ENCODE measurements at places on chromosomes 16 and 17.

- no peak for DNase-seq
Measured at GRCh38 chr16:5451641-5452040, 354.0 kb upstream of the EEF2KMT start.

- no peak for DNase-seq
Measured at GRCh38 chr16:68049449-68049848, 26.4 kb downstream of the DUS2 start.

DNA sequence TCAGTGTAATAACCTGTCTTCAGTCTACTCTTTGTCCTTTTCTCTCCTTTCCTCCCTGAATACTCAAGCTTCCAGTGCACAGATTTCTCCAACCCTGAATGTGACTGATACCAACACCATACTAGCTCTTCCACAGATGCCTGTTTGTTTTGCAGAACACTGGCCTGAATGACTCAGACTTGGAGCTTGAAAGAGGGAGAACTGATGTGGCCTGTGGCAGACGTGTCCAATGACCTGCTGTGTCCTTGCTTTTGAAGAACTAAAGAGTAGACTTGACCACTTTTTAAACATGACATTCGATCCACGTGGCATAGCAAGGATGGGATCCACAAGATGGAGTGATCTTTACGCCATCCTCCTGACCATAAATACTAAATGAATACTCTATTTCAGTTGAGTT lies 361.0 kb downstream of the WWOX start:
- DNase-seq, result no peak

- DNase-seq, result no peak
Measured at GRCh38 chr16:87593710-87594258, 8.5 kb upstream of the JPH3 start.

DNA sequence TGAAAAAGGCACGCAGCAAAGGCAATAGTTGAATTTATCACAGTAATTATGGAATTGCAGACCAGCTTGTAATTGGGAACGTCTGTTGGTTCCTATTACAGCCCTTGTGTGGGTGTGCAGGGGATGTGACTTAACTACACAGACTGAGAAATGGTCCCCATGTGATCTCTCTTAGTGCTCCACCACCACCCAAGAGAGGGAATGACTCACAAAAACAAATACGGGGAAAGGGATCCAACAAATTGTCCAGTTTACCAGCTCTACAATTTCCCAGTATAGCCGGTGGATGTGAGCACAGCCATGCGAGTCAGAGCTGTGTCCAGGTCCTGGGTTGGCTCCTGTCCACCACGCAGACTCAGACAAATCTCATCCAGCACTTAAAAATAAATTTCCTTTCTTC lies 337.9 kb downstream of the GRIN2A start:
- no peak for DNase-seq

DNA sequence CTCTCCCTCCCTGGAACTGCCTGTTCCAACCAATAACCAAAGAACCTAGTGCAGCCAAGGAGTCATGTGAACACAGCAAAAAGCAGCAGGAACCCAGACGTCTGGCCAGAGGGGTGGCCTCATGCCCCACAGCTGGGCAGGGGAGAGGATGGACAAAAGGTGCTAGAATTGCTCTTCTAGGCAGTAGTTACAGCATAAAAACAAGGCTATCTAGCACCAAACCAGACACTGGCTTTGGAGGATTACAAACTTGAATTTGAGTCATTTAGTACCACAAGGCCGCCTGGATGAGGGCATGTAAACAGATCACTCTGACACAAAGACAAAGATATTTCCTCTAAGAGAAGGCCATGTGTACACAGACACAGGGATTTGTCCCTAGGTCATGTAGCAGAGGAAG lies 423.3 kb upstream of the MAF start:
- DNase-seq, result no peak

- DNase-seq, result no peak
Measured at GRCh38 chr17:17109256-17109655, 67.0 kb downstream of the MPRIP start.

DNA sequence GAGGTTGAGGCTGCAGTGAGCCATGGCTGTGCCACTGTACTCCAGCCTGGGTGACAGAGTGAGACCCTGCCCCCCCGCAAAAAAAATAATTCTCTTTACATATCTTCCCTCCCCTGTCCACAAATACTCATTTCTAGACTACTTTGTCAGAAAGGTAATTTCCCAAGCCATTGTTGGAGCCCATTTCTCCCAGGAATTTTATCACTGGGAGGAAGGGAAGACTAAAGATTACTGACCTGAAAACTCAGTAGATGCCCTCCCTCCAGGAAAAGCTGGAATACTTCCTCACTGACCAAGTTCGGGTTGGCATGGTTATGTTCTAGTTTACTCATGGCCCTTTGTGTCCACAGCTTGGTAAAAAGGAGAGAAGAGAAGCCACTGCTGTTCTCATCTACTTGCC lies 4.1 kb downstream of the CALCOCO2 start:
- DNase-seq, result no peak

GRCh38 chr17:12122075-12122474 lies 101.4 kb downstream of the MAP2K4 start:
- no peak for DNase-seq

DNA sequence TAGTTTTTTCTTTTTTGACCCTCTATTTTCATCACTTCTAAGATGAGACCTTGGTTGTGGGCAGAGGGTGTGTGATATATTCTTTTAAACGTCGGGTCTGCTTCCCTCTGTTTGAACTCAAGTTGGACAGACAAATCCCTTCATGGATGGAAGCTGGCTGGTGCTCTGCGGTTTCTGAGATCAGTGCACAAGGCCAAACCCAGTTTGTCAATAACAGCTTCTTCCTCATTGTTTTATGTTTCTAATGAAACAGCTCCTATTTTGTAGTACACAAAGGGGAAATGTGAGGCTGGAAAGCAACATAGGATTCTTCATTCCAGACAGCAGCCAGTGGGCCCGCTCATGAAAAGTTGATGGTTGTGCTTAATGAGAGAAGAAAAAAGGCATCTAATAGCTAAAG lies 159.6 kb downstream of the PRKCA start:
- DNase-seq, result no peak

GRCh38 chr17:7232114-7232513 lies 2.2 kb downstream of the DVL2 start:
- no peak for DNase-seq

- no peak for DNase-seq
Measured at GRCh38 chr16:11950388-11950787, 8.5 kb upstream of the NPIPB2 start.

GRCh38 chr17:4551141-4551540 lies 4.0 kb downstream of the MYBBP1A start:
- no peak for DNase-seq

- DNase-seq, result no peak
Measured at GRCh38 chr16:73022534-73022933, 25.4 kb downstream of the ZFHX3 start.

DNA sequence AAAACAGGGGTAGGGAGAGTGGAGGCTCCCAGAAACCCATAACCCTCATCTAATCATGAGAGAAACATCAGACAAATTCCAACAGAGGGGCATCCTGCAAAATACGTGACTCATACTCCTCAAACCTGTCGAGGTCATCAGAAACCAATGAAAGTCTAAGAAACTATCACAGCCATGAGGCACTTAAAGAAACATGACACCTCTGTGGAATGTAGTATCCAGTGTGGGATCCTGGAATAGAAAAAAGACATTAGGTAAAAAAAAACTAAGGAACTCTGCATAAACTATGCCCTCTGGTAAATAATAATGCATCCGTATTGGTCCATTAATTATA lies 16.4 kb downstream of the CDH5 start:
- DNase-seq, result no peak

GRCh38 chr17:9204637-9205329 lies 183.5 kb downstream of the NTN1 start:
- no peak for DNase-seq

DNA sequence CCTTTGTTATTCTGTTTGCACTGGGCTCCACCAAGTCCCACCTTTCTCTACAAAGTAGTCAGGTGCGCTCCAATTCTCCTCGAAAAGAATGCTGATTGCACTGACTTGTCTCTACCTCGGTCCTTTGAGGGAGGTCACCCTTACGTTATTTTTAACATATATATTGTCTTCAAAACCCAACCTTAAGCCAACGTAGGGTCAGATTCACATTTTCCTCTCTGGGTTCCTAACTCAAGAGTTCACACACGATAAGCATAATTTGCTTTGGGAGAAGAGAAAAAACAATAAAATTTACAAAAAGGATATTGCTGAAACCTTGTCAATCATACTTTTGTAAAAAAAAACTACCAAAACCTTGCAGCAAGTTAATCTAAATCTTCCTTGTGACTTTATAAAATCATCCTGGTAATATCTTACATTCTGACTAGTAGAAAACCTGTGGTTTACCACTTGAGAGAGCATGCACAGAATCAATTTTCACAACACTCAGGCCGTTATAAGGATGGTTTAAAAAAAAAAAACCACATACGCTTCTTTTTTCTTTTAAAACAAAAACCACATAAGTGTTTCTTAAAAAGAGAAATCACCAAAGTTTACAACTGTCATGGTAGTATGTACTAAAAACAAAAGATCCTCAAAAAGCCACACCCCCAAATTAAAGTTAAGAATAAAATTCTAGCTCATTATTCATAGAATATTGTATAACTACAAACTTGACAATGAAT lies 72.2 kb upstream of the TRAP1 start:
- no peak for DNase-seq

- no peak for DNase-seq
Measured at GRCh38 chr17:12342609-12343435, 322.1 kb downstream of the MAP2K4 start.

DNA sequence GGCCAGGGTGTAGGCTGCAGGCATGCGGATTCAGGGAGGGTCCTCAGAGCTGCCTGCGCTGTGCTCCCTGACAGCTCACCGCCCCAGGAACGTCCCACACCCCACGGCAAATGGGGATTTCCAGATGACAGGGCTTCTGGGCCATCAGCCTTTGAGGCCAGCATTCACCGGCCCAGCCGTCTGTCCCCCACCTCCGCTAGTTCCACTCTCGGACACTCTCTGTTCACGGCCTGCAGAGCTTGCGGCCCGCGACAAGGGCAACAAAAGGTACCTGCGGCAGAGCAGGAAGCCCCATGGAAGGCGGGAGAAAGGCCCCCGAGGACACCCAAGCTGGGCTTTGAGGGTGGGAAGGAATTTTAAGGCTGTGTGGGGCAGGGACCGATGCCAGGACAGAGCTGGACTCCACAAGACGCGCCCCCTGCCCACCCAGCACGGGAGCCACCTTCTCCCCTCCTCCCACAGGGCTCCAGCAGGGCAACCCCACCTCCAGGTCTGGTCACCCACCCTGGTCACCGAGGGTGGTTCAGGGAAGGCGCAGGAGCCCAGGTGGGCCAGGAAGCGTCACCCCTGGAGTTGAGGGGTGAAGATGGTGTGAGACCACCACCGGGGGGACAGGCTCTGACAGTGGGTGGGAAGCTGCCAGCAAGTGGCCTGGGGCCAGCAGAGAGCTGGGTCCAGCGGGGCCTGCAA lies 5.6 kb upstream of the CYBA start:
- DNase-seq, result no peak

DNA sequence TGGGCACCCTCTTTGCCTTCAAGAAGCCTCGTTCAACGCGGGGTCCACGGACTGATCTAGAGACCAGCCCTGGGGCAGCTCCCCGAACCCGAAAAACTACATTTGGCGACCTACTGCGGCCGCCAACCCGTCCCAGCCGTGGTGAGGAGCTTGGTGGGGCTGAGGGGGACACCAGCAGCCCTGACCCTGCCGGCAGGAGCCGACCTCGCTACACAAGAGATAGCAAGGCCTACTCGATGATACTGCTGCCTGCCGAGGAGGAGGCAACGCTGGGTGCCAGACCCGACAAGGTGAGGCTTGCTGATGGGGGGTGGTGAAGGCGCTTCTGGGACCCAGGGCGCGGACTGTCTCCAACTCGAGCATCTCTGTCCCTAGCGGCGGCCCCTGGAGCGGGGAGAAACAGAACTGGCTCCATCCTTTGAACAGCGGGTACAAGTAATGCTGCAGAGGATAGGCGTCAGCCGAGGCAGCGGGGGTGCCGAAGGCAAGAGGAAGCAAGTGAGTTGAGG lies 5.6 kb downstream of the ACD start:
- DNase-seq, result no peak

- DNase-seq, result no peak
Measured at GRCh38 chr16:83776944-83777343, 30.8 kb upstream of the HSBP1 start.

- no peak for DNase-seq
Measured at GRCh38 chr16:21710938-21711337, 47.2 kb downstream of the OTOA start.

GRCh38 chr16:47448830-47449575 lies 11.9 kb downstream of the ITFG1 start:
- no peak for DNase-seq

- DNase-seq, result no peak
Measured at GRCh38 chr16:63066552-63066951, 1030.3 kb upstream of the CDH8 start.

- DNase-seq, result no peak
Measured at GRCh38 chr17:1714980-1715802, 5.0 kb upstream of the TLCD2 start.

- no peak for DNase-seq
Measured at GRCh38 chr16:55500530-55501011, 8.3 kb upstream of the LPCAT2 start.

GRCh38 chr17:78970834-78971755 lies 8.6 kb downstream of the LGALS3BP start:
- DNase-seq, result peak; percentile 65

GRCh38 chr17:32917081-32917480 lies 10.9 kb upstream of the TMEM98 start:
- DNase-seq, result no peak

DNA sequence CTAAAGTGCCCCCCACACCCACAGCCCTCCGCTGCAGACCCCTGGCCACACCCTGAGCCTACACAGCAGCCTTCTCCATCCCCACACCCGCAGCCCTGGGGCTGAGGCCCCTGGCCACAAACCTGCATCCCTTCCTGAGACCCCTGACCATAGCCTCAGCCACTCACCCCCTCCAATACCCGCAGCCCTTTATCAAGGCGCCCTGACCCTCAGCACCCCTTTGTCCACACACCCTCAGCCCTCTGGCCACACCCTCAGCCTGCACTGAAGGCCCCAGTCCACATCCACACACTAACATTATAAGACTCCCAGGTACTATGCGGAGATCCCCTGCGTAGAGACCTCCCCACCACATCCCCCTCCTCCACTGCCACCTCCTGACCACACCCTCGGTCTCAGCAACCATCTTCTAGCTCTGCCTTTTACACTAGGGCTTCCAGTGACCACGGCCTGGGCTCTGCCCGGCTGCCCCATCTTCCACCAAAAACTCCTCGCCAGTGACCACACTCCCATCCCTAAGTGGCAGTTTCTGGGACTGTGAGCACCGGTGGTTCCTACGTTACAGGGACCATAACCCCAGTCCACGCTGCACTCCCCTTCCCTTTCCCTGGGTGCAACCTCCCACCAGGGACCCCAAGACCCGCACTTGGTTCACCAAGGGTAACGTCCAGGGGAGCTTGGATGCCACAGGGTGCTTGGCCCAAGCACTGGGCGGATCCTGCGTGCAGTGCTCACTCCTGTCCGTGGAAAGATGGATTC lies 818 bp downstream of the TPPP3 start:
- no peak for DNase-seq

- DNase-seq, result no peak
Measured at GRCh38 chr17:78736526-78737079, 45.5 kb downstream of the CYTH1 start.

All from stimulated activated CD4-positive, alpha-beta T cell treated with anti-CD3 and anti-CD28 coated beads, TNF-alpha, amount 100 ng/mL, for 24 hours (primary cell).